ENCODE measurements at places on chromosomes 12 and 14.

- no peak for DNase-seq
Observed at GRCh38 chr12:57216921-57217879, 606 bp downstream of the NXPH4 start.

DNA sequence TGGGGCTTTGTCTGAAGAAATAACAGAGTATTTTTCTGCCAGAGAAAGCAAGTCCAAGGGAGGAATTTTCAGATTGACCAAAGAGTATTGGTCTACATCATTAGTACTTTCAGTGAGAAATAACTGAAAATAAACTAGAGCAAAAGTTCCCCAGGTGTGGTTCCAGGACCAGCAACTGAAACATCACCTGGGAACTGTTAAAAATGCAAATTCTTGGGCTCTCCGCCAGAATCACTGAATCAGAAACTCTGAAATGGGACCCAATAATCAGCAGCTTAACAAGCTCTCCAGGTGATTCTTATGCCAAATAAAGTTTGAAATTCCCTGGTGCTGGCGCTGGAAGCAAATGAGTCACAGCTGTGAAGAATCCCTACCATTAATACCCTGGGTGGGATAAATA, 52.1 kb downstream of the EIF2S3B start:
- DNase-seq, result no peak

DNA sequence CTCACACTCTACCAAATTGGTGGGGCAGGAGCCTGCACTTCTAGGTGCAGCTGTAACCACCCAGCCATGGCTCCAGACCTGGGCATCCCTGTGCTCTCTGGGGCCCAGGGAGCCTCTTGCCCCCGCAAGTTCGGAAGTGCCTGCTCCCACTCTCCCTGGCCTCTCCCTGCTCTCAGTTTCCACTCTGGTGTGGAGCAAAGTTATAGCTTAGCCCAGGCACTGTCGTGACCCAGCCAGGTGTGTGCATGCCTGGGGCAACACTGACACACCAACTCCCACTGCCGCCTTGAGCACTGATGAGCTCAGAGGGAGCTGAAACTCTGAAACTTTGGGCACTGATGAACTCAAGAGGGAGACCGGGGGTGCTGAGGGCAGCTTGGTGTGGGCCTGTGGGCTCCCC, 8.7 kb upstream of the FBXO33 start:
- DNase-seq, result no peak

GRCh38 chr14:101070540-101071492, 167.3 kb upstream of the RTL1 start:
- DNase-seq, result no peak

DNA sequence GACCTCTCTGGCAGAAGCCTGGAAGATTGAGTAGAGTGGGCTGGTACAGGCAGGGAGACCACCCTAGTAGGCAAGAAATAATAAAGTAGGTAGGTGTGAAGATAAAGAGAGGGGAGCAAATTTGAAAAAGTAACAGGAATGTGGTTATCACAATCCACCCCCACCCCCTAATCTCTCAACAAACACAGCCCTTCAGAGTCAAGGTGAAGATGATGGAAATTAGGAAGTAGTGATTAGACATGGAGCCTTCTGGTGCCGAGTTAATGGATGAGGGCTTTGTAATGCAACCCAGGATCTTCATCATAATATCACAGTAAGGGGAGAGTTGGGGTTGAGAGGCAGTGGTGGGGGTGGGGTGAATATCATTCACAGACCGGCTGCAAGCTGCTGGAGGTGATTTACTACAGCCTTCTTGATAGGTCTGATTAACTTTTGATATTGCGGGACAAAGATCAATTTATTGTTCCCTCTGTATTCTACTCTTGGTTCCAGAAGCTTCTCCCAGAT, 29.2 kb upstream of the CRY1 start:
- no peak for DNase-seq

GRCh38 chr12:116397148-116397547, 119.7 kb upstream of the MED13L start:
- peak; percentile 42 for DNase-seq

- no peak for DNase-seq
Observed at GRCh38 chr14:92693998-92694795, 54.2 kb downstream of the LGMN start.

GRCh38 chr12:71799106-71799505, 40.5 kb upstream of the TBC1D15 start:
- DNase-seq, result peak; percentile 34

GRCh38 chr14:20662968-20663732, 21.2 kb upstream of the RNASE4 start:
- DNase-seq, result peak; percentile 79

GRCh38 chr12:66403746-66404145, 101.5 kb downstream of the HELB start:
- no peak for DNase-seq

- DNase-seq, result no peak
Observed at GRCh38 chr14:104171029-104171697, 32.8 kb downstream of the KIF26A start.

GRCh38 chr14:73888460-73888725, 1.7 kb downstream of the ZNF410 start:
- peak; percentile 61 for DNase-seq

DNA sequence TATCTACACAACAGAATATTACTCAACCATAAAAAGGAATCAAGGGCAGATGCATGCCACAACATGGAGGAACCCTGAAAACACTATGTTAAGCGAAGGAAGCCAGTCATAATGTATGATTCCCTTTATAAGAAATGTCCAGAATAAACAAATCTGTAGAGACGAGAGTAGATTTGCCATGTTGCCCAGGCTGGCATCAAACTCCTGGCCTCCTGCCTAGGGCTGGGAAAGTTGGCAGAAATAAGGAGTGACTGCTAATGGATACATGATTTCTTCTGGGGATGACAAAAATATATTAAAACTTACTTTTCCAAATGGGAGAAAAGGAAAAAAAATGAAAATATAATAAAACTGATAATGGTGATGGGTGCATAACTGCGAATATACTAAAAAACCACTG, 10.9 kb downstream of the CLIP1 start:
- DNase-seq, result no peak

GRCh38 chr12:29051221-29051620, 97.9 kb upstream of the FAR2 start:
- no peak for DNase-seq

- no peak for DNase-seq
Observed at GRCh38 chr12:80700327-80700726, 7.1 kb upstream of the MYF6 start.

DNA sequence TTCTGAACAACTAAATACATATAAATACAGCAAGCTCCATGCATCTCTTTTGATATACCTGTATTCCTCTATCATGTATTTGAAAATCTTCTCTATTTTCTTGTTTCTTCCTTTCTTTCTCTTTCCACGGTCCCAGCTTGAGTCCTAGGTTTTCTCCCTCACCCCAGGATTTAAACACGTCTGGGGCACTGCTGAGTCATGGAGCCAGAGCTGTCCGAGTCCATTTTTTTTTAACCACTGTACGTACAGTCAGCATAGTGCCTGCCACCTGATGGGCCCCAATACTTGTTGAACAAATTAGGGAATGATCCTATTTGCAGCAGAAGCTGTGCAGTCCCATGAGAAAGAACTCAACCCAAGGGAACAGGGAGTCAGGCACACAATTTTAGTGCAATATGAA, 158.1 kb downstream of the ATP23 start:
- no peak for DNase-seq

GRCh38 chr12:47812797-47813510, 6.7 kb downstream of the HDAC7 start:
- DNase-seq, result peak; percentile 92

DNA sequence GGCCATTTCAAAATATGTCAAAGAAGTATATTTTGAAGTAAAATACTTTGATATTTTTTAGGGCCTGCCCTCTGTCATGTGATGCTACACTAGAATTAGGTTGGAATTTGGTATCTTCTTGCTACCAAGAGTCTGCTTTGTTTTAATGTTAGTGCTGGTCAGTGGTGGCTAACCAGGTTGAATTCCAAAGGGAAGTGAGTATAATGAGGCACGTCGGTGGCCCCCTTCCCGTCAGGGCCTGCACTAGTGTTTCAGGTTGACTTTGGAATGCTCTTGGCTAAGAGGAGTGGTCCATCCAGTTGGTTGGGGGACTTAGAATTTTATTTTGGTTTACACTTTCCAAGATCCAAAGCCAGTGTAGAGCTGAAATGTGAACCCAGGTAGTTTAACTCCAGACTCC, 185.4 kb downstream of the NOVA1 start:
- DNase-seq, result no peak

- peak; percentile 23 for DNase-seq
Observed at GRCh38 chr12:31325524-31325875, 450 bp downstream of the SINHCAF start.

- DNase-seq, result no peak
Observed at GRCh38 chr14:31167032-31167431, 40.6 kb downstream of the HECTD1 start.

DNA sequence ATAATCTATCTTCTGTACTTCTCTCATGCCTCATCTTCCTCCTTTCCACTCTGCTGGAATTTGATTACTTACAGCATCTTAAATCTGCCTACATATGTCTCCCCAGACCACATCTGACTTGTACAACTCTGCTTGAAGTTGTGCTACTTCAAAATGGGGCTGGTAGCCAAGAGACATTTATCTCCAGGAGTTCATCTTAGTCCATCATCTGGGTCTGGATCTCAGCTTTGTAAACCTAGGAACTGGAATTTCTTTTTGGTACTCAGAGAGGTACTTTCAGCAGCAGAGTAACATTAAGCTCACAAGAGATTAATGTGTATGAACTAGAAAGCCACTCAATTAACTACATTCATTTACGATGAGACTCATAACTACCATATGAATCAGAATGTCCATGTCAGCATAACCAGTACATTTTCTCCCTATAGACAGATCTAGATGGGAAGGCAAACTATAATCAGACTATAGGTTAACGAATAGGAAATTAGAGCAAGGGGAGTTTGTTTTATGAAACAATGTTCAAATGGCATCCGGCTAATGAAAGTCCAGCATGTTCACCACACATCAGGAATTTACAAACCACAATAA, 178.8 kb downstream of the CEP128 start:
- no peak for DNase-seq

DNA sequence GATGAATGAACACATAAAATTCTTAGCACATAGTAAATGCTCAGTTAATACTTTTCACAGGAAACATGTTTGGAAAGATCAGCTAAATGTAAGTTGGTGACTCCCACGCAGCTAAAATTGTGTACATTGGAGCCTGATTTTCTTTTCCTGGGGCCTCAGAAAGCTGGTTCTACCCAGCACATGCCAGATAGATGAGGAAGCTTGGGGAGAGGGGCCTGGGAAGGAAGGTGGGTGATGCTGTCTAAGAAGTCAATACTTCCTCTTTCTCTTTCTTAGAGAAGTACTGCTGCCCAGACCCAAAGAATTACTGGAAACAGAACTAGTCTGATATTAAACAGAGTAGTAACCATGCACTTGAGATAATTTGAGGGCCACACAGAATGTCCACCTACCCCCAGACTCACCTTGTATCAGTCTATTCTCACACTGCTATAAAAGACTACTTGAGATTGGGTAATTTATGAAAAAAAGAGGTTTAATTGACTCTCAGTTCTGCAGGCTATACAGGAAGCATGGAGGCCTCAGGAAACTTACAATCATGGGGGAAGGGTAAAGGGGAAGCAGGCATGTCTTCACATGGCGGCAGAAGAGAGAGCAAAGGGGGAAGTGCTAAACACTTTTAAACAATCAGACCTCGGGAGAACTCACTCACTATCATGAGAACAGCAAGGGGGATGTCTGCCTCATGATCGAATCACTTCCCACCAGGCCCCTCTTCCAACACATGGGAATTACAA, 123.3 kb upstream of the MED13L start:
- peak; percentile 87 for DNase-seq

DNA sequence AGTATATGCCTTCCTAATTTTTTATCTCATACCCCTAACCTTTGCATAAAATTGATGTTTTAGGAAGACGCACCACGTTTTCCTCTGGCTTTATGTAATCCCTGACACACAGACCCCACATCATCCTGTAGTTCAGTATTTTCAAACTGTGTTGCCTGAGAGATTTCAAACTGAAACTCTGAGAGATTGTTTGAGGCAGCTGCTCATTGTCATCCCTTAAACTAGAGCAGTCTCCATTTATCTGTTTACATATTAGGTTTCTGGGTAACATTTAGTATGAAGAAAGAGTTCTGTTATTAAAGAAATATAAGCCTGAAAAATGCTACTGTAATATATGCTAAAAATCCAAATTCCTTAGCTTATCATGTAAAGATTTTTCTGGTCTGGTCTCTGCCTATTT, 24.3 kb downstream of the MNAT1 start:
- no peak for DNase-seq

DNA sequence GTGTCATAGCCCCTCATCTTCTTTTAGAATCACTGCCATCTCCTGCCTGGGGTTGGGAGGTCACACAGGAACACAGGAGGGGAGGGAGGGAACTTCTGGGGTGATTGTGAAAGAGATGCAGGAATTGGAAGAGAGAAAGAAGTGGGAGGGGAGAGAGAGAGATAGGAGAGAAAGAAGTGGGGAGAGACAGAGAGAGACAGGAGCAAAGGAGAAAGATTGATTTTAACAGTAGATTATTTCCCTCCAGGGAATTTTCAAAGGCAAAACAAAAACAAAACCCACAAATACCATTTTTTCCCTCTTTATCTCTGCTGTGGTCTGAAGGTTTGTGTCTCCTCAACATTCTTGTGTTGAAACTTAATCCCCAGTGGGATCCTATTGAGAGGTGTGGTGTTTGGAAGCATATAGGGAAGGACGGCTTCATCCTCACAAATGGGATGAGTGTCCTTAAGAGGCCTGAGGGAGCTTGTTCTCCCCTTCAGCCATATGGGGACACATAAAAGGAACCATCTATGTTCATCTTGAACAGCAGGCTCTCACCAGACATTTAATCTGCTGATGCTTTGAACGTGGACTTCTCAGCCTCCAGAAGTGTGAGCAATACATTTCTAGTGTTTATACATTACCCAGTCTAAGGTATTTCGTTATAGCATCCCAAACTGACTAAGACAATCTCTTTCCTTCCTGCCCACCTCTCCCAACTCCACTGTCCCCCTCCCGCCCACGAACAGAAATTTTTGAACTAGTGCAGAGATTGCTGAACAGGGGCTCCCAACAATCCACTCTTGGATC, 134.9 kb upstream of the MAX start:
- DNase-seq, result no peak

DNA sequence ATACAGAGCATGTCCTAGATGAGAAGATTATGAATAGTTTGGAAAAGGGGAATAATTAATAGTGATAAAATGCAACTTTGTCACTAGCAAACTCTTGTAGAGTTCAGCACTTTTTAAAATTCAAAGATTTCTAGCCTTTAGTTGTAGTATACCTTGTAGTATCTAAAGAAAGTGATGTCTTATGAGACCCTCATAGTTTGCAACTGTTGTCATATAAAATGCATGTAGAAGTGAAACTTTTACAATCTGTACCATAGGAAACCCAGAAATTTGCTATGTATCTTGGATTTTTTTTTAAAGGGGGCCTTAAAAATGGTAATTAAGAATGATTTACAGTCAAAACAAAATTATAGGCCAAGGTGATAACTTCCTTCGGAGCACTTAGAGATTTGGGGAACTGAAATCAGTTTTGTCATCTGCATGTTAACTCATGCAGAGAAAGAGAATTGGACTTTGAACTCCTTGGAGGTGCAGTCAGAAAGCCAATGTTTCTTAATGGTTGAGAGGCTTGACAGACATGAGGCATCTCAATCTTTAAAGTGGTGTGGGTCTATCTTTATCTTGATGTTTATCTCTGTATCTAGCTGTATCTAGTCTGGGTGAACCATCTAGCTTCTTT, 1.3 kb downstream of the LRRK2 start:
- DNase-seq, result peak; percentile 49

GRCh38 chr14:46964378-46964777, 312.8 kb upstream of the RPL10L start:
- DNase-seq, result no peak

Measured in suppressor macrophage treated with lipopolysaccharide for 1 hour (primary cell).